ENCODE measurements at places on chromosomes 3 and 15.

- no peak for DNase-seq
Observed at GRCh38 chr3:112293368-112294321, at the start of gene SLC9C1. TSS of gene SLC9C1 (minus strand) at chr3:112294216. CDS start at chr3:112286791, 7,425 bp downstream.

- DNase-seq, result peak; percentile 89
Observed at GRCh38 chr3:8987645-8988383, 24.5 kb upstream of the RAD18 start.

DNA sequence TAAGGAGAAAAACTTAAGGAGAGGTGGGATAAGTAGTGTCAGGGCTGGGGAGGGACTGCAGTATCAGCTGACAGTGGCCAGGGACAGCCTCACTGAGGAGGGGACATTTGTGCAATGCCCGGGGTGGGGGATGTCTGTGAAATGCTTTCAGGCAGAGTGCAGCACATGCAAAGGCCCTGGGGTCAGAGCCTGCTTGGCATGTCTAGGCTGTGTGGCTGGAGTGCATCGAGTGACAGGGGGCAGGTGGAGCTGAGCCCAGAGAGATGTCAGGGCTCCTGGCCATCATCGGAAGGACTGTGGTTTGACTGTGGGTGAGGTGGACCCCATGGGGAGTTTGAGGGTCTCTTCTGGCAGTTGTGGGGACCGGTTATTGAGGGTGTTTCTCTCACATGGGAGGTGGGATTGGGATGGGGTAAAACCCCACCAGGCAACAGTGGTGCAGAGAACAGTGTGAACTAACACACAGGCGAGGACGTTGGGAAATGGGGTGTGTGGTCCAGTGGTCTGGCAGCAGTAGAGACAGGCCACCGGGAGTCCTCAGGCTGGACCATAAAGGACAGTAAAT, 61.2 kb downstream of the FBLN2 start:
- no peak for DNase-seq

- no peak for DNase-seq
Observed at GRCh38 chr3:45807133-45807532, 10.8 kb upstream of the SLC6A20 start.

DNA sequence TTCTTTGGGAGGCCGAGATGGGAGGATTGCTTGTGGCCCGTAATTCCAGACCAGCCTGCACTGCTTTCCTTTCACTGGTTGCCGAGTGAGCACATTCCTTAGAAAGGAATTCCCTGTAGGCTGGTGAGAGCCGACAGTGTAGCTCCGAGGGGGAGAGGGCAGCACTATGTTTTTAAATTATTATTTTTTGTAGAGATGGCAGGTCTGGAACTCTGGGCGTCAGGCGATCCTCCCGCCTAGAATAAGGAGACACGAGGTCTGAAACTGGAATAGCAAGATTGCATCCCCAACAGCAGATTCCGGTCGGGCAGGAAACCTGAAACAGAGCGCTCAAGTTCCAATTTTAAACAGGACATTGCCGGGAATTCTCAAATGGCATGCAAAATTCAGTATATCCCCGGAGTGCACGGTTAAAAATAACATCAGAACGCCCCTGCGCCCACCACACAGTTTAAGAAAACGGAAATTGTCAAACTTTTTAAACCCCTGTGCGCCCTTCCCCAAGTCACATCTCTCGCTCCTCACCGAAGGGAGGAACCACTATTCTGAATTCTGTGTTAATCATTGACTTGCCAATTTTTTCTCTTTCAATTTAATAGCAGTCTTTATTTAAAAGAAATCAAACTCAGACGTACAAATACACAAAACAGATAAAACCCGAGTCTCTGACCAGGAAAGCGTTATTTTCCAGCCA, 643 bp upstream of the RNU5B-1 start:
- no peak for DNase-seq

DNA sequence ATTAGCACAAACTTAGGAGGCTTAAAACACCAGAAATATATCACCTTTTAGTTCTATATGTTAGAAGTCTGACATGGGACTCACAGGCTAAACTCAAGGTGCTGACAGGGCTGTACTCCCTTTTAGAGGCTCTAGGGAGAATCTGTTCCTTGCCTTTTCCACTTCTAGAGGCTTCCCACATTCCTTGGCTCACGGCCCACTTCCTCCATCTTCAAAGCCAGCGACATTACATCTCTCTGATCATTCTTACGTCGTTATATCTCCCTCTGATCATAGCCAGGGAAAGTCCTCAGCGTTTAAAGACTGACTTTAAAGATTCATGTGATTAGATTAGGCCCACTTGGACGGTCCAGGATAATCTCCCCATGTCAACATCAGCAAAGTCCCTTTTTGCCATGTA, 166.3 kb downstream of the GREM1 start:
- DNase-seq, result no peak

DNA sequence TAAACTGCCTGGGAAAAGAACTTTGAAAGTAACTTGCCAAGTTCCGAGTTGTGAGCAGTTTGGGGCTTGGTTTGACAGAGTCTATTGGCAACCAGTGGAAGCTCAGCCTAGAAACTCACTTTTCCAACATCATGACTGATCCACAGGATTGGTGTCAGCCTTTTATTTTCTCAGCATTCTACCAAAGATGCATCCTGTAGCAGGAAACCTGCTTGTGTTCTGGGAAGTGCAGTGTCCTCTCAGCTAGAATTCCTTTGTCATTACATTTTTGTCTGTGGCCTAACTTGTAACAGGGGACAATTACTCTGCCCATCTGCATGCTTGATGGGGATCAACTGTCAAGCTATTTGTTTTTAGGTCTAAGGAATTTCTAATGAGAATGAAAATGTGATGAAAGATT, 116.7 kb upstream of the LMOD3 start:
- DNase-seq, result no peak

DNA sequence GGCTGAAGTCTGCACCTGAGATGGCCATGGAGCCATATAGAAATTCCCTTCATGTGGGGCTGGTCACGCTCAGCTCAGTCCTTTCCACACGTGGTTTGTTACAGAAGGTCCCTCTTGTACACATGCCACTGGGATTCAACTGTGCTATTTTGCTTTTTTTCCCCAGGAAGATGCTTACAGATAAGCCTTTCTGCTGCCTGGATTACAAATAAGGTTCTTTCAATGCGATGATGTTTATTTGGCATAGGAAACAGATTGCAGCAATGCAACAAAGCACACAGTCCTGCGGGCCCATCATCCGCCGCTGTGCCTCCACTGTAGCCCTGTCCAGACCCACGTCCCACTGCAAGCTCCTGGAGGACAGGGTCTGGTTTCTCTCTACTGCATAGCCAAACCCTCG, 124.8 kb downstream of the XXYLT1 start:
- DNase-seq, result no peak

DNA sequence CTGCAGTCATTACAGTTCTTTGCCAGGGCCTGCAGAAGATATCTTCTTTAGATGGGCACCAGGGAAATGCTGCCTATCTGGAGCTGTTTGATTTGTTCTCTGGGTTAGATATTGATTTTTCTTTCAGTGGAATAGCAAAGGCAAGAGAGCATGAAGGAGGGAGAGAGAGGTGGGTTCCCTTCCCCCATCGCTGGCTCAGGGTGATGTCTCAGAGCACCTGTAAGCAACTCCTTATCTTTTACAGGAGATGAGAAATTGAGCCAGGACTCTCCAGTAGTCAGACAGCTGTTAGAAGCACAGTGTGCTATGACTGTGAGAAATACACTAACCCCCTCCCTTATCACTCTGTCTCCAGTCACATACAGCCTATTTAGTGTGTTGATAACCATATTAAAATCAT, 89.3 kb upstream of the SLC24A5 start:
- DNase-seq, result no peak

GRCh38 chr3:53040351-53040820, 5.5 kb downstream of the SFMBT1 start:
- no peak for DNase-seq

DNA sequence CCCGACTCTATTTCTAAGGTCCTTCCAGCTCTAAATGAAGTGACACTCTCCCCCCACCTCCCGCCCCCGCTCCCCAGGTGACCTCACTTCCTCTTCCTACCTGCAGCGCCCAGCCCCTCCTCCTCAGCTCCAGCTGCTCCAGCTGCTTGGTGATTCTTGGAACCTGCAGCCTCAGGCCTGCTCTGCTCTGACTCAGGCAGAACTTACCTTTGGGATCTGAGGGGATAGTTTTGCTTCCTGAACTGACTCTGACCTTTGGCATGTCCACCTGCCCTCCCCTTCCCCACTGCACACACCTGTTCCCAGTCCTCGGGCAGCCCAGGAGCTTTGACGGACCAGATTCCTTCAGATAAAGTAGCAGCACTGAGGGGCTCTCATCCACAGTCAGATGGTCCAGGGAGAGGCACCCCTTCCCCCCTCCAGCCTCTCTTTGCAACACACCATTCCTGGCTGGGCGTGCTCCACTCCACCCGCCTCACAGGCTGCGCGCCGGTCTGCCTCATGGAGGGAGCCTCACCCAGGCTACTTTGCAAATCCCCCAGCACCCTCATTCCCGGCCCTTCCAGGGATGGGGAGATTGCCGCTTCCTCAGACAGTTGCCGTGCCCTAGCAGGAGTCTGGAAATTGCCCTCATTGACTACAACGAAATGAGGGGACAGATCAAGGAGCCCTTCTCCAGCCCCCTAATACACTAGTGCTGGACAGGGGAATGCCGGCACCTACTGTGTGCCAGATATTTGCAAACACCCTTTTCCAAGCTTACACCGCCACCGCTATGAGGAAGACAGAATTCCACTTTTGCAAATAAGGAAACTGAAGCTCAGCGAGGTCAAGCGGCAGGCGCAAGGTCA, 692 bp upstream of the C15orf39 start:
- DNase-seq, result no peak

GRCh38 chr3:57752307-57752706, 3.8 kb upstream of the SLMAP start:
- DNase-seq, result no peak

GRCh38 chr15:65638681-65639089, 16.9 kb downstream of the SLC24A1 start:
- DNase-seq, result peak; percentile 40

GRCh38 chr15:83698294-83698693, 44.4 kb downstream of the ADAMTSL3 start:
- no peak for DNase-seq
